Cerebellar nuclear complex (tissue), 1 donor: ENCODE measurements at places on chromosomes 13 and 19.

DNA sequence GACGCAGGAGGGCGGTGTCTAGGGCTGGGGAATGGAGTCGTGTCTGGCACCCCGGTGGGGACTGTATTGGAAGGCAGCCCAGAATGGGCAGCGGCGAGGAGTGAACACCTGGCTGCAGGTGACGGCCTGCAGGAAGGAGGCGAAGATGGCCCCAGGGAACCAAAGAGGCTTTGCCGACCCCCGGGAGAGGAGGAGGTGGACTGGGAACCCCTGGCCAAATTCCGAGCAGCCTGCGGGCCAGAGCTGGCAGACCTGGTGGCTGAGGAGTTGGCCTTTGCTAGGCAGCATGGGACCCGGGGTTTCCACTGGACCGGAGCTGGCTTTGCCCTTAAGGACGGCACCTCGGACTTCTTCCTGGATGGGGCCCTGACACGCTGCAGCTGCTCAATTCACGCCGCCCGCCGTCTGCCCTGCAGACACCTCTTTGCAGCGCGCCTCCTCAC is 25.9 kb downstream of the ZSWIM9 start:
- no peak for DNase-seq

GRCh38 chr13:82747958-82748357 is 1134.3 kb downstream of the SLITRK1 start:
- DNase-seq, result no peak

DNA sequence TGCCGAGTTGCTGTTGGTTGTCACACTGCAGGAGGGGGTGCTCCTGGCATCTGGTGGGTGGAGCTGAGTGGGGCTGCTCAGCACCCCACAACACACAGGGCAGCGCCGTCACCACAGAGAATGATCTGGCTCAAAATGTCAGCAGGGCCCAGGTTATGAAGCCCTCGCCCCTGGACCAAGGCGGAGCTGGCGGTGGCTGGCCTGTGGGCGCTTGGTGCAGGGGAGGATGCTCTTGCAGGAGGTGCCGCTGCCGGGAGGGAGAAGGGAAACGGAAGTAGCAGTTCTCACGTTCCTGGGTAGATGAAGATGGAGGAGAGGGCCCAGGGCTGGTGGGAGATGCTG is 14.2 kb upstream of the LENG8 start:
- DNase-seq, result no peak

DNA sequence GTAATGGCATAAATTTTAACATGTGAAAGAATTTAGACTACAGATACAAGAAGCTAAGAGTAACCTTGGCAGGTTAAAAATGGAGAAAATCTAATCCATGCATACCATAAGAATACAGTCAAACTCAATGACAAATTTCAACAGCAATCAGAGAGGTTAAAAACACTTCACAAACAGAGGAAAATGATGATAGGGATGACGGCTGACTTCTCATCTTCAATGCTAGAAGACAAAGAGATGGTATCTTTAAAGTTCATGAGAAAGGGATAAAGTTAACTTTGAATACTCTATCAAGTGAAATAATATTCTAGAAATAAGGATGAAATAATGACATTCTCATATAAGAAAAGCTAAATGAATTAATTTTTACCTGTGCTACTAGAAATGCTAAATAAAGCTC is 1130.2 kb upstream of the MIR17HG start:
- no peak for DNase-seq

GRCh38 chr13:113148407-113148806 is 10.0 kb upstream of the PROZ start:
- DNase-seq, result no peak

GRCh38 chr19:48713041-48713863 is 6.3 kb downstream of the MAMSTR start:
- no peak for DNase-seq

DNA sequence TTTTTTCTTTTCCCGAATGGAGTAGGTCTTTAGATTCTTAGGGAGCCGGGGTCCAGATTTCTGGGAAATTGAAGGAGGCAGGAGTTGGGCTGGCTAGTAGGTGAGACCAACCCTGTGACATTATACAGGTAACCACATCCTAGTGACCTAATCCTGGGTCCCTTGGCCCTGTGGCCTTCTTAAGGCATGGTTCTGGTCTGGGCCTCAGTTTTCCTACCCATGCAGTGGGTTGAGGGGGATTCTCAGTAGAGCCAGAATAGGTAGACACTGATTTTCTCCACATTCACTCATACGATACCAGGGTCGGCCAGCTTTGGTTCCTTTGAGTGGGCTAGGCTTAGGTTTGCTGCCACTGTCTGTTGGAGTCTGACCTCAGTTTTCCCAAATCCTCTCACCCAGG is 7.2 kb downstream of the PPFIA3 start:
- no peak for DNase-seq

- no peak for DNase-seq
Observed at GRCh38 chr13:29737061-29737460, 113.4 kb downstream of the UBL3 start.

- DNase-seq, result peak; percentile 81
Observed at GRCh38 chr13:44300895-44301638, 72.6 kb upstream of the SERP2 start.

- DNase-seq, result no peak
Observed at GRCh38 chr13:59538512-59538911, 625.2 kb downstream of the DIAPH3 start.

GRCh38 chr13:103229674-103230073 is 163.5 kb upstream of the SLC10A2 start:
- DNase-seq, result no peak

DNA sequence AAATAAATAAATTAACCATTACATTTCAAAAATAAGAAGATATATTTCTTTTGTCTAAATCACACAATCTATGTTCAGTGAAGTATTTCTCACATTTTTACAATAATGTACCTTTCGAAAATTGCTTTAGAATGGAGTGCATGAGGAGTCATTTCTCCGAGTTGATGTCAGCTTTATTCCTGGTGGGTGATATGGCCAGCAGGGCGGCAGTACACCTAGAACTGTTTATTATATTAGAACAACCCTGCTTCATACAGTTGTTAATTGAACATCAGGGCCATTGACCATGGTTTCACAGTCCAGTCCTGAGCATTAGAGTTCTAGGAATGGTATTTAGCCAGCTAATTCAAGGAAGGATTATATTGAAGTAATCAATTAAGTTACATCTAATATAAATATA is 696.3 kb upstream of the SLC10A2 start:
- DNase-seq, result no peak

DNA sequence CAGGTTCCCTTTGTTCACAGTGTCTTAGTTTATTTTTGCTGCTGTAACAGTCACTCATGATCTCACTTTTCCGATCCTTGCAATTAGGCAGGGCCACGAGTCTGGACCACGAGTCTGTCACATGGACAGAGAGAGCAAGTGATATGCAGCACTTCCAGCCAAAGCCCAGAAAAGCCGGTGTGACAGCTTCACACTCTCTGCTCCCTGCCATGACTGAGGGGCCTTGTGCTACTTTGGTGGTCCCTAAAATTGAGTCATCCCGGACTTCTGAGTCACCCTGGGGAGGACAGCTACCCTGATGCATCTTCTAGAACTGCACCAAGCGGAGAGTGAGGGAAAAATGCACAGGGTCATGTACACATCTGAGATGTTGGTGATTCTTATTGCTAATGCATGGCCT is 179.6 kb downstream of the EFNB2 start:
- no peak for DNase-seq

GRCh38 chr13:112979406-112979902 is 10.4 kb downstream of the MCF2L start:
- DNase-seq, result no peak

DNA sequence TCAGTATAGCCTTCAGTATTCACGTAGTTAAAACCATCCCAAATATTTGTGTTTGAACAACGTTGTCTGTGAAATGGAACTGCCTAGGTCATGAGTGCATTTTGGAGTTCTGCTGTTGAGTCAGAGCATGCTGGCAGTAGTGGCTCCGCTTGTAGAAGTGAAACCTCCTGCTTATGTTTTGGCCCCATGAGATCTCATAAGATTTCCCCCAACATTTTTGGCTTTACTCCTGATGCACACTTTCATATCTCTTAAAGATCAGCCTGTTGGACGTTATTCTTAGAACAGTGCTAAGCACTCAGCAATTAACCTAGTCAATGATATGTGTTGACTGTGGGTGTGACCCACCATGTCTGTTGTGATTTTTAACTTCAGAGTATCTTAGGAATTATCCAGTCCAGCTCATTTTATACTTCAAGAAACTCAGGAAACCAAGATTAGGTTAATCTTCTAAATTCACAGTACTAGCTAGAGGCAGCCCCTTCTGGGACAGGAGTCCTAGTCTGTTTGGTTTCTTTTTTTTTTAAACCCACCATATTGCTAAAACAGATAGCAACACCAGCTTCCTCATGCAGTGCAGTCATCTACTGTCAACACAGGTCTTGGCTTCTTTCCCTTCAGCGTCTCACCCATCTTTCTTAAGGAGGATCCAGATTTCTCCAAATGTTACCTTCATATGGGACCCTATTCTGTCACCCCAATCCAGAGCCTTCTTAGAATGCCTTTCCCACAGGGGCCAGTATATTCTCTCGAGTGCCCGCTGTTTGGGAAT is 26.2 kb downstream of the RAP2A start:
- no peak for DNase-seq

GRCh38 chr19:29366757-29367156 is 153.8 kb upstream of the UQCRFS1 start:
- no peak for DNase-seq

DNA sequence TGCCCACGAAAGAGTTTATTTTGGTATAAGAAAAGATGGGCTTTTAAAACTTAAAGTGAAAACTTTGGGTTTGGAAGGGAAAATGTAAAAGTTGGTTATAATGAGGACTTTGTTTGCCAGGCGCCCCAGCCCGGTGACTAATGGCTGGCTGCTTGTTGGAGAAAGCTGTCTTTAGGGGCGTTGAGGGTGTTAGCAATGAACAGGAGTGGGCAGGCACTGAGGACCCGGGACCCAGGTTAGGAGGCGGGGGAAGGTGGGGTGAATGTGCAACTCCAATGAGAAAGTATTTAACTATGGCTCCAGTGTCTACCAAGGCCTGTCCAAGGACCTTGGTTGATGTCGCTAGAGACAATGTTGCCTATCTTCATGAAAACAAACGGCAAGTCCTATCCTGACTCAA is 118.6 kb downstream of the ZNF536 start:
- no peak for DNase-seq

GRCh38 chr19:40465025-40465556 is 454 bp downstream of the BLVRB start:
- no peak for DNase-seq

GRCh38 chr13:50691681-50692263 is 151.7 kb downstream of the DLEU7 start:
- DNase-seq, result no peak
